ENCODE measurements at places on chromosomes 16 and 17.

GRCh38 chr17:6106212-6106611, 36.0 kb downstream of the WSCD1 start:
- DNase-seq = no peak

DNA sequence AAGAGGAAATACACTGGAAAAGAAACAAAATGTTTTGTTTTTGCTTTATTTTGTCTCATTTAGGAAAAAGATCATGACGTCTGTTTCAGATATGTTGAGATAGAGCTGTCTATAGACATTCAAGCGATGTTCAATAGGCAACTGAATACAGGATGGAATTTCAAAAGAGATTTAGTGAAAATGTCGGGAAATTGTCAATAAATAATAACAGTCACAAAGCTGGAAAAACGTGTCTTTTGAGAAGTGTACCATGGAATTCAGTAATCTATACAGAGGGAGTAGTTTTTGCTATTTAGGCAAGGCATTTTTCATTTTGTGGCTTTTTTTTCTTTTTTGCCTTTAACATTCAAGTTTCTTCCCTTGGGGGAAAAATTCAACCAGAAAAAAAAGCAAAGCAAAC, 33.0 kb downstream of the TMEM100 start:
- DNase-seq = no peak

GRCh38 chr16:47753659-47754058, 292.5 kb downstream of the PHKB start:
- DNase-seq = no peak

GRCh38 chr17:27315322-27315721, 21.4 kb downstream of the WSB1 start:
- peak; percentile 85 for DNase-seq

Data from AG20443 (cell line).